Right atrium auricular region (tissue), 2 donors: ENCODE measurements at places on chromosomes 4 and X. TPM values are rescaled to one million over a fixed set of nuclear protein-coding genes. Genes with fewer than 3 reads are reported as not detected.

The SCD5 gene
- total RNA-seq: 9.7 TPM

DNA sequence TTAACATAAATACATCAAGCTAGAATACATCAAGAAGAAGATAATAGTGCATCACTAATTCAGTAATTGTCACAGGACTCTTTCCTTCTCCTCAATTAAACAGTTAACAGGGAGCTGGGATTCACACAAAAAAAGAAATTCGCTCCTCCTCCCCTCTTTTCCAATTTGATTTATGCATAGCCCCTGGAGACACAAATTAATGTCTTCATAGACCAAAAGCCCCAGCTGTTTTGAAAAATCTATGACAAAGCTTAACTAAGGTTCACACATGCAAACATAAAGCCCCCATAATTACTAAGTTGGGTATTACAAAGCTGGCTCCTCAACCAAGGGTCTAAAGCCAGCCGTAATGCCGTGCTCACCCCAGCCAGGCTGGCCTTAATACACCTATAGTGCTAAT is 61.2 kb downstream of the ENOX2 start:
- no peak for DNase-seq

The SUPT20HL1 gene
- not detected for total RNA-seq

DNA sequence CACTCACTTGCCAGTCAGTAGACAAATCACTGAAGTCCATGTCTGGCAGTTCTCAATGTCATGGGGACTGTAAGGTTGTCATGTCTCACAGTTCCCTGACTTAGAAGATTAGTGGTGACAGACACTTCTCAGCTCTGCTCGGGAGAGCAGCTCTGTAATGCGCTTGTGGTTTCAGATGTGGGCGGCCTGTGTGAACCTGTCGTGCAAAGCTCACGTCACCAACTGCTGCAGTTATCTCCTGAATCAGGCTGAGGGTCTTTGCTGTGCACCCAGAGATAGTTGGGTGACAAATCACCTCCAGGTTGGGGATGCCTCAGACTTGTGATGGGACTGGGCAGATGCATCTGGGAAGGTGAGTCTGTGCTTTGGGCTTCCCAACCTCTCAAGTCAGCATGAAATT is at the start of gene IL9R:
TSS of gene IL9R (plus strand) at position 261 of the 400 bp plus-strand sequence. CDS start at position 325, 64 bp downstream.
- no peak for DNase-seq

The MAPK10 gene
- total RNA-seq: 2.6 TPM

DNA sequence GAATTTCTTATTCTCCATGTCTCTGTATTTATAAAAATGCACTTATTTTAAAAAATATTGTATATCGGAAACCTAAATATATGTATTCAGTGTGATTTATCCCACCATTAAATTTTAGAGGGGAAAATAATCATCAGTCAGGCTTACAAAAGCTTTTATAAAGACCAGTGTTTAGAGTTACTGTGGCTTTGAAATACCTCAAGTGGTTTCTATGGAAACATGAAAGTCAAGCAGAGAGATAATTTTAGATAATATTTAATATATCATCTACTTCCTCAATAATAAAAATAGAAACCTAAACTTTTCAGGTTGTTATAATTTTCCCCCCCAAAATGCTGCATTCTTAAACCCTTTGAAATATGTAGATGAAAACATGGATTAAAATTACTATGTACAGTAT is 332.9 kb upstream of the PITX2 start:
- no peak for DNase-seq

DNA sequence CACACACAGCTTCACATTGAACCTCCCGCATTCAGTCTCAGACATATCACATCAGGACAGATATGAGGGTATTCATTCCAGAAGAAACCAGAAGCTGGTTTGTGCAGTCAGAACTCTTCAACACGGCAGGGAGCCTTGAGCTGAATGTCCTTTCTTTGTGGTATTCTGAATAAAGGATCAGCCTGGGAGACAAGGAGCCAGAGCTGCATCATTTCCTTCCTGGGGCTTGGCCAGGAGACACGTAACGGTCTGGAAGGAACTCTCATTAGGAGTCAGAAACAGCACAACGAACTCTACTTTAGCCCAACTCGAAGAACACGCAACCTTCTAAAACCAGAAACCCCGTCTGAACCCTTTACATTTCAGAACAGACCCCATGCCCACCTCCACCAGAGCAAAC is 46.4 kb downstream of the KDR start:
- peak; percentile 83 for DNase-seq

GRCh38 chrX:103586659-103587058 is 1.3 kb downstream of the TCEAL4 start:
- DNase-seq: no peak
